ENCODE measurements at places on chromosomes 13 and 19.

DNA sequence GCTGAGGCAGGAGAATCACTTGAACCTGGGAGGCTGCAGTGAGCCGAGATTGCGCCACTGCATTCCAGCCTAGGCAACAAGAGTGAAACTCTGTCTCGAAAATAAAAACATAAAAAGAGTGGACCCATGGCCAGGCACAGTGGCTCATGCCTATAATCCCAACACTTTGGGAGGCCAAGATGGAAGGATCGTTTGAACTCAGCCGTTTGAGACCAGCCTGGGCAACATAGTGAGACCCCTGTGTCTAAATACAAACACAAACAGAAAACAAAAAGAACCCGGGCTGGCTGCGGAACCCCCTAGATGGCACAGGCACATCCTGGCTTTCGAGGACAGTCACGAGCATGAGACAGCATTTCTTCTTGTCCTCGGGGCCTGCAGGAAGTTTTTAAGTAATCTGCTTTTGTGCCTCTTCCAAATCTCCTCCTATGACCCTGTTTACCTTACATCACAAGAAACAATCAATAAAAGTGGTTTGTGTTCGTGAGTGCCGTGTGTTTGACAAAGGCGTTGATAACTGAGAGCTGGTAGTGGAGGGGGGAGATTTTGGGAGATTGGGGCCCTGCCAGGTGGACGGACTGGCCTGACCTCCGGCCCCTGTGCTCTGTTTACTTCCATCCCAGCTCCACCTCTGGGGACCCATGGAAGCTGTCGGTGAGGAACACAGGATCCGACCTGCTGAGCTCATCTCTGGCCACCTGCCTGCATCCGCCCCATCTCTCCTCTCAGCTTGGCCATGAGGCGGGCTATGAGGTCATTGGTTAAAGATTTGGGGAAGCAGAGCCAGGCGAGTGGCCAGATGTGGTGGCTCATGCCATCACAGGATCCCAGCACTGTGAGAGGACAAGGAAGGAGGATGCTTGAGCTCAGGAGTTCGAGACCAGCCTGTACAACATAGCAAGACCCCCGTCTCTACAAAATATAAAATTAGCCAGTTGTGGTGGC is 5.9 kb upstream of the GDF15 start:
- peak; percentile 82 for DNase-seq

DNA sequence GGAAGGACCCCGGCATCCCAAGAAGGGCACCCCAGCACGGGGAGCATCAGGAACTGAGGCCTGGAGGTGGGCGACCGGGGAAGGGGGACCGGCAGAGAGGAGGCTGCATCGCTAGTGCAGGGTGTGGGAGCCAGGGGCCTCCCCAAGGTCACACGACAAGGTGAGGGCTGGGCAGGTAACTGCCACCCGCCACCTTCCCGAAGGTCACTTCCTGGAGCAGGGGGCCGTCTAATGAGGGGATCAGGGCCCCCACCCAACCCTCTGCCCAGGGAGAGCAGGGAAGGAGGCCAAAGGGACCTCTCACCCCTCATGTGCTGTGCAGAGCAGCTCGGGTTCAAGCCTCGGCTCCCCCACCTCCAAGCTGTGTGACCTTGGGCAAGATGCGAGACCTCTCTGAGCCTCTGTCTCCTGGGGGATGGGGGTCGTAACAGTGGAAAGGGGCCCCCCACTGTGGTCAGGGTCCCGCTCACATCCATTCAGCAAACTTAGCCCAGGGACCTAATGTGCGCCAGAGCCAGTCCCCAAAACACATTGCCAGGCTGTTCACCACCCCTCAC is 6.0 kb downstream of the ZBTB7A start:
- no peak for DNase-seq

DNA sequence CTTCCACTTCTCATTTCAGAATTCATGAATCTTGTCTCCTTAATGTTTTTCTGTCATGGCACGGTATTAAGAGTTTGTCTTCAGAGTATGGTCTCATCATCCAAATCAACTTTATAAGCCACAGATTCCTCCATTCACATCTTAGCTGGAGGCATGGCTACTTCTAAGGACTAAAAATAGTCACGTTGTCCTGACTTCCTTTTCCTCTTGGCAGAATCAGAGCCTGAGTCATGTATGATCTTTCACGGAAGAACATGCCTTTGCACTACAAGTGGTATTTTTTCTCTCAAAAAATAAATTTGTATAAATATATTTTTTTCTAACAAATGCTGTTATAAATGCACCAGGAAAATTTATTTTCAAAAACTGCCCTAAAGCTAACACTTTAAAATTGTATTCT is 71.4 kb downstream of the ALOX5AP start:
- no peak for DNase-seq

DNA sequence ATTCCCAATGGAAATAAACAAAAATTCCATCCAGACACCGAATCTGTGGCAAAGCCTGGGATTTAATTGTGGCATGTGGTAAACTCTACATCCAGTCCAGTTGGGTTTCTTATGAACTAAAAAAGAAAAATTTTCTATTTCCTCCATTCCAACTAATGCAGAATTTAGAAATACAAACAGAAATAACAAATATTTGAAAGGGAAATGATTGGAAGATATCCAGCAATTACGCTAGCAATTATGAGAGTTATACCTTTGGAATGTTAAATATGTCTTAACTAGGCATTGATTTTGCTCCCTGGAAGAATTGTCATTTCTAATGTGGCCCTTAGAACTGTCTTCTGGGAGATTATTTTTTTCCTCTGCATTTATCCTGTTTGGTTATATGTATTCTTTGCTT is 421.4 kb upstream of the KLHL1 start:
- no peak for DNase-seq

DNA sequence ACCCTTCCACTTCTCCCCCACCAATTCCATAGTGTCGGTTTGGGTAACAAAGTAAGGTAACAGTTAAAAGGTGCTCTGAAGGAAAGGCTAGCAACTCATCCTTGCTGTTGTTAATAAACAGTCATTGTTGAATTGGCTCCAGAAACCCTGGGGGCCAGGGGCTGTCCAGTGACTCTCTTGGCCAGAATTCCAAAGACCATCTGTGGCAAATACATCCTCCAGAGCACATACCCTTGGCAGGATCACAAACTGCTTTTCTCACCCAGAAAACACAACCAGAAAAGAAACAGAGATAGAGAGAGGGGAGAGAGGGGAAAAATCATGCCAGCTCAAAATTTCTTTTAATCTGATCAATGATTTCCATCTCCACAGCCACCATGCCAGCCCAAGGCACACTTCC is 22.1 kb downstream of the CACNA1A start:
- no peak for DNase-seq

GRCh38 chr13:73168953-73169401 is 110.2 kb downstream of the KLF5 start:
- DNase-seq: no peak

DNA sequence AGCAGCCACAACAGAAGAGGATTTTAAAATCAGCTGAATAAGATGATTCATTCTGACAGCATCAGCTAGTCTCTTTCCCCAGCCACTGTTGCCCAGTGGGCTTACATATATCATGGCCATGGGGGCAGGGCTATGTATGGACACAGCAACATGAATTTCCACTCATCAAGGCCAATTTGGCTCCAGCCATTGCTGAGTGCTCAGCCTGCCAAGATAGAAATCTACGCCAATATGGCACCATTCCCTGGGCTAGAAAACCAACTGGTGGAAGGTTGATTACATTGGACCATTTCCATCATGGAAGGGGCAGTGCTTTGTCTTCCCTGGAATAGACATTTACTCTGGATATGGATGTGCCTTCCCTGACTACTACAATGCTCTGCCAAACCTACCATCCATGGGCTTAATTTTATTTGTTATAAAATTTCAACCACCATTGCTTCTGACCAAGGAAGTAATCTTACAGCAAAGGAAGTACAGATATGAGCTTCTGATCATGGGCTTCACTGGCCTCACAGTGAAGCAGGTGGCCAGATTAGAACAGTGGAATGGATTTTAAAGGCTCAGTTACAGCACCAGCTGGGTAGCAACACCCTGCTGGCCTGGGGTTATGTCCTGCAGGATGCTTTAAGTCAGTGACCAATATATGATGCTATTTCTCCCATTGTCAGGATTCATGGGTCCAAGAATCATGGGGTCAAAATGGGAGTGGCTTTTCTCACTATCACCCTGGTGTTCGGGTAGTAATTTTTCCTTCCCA is 9.8 kb upstream of the ALOX5AP start:
- DNase-seq: no peak

- no peak for DNase-seq
Observed at GRCh38 chr13:91331047-91331915, 16.2 kb upstream of the MIR17HG start.

DNA sequence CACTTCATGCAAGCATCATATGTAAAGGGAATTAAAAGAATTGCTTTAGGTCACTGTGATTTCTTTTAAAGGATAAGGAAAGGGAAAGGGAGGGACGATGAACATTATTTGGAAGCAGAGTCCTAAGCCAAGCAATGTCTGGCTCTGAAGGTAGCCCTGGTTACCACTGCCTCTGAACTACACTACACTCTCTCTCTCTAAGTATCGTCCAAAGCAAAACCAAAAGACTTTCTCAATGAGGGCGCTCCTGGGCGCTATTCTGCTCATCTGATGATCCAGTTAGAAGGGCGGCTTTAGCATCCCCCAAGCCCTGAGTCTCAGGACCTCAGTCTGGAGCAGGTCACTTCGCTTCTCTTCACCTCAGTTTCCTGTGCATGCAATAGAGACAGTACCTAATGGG is 26.2 kb downstream of the FOXO1 start:
- DNase-seq: no peak

DNA sequence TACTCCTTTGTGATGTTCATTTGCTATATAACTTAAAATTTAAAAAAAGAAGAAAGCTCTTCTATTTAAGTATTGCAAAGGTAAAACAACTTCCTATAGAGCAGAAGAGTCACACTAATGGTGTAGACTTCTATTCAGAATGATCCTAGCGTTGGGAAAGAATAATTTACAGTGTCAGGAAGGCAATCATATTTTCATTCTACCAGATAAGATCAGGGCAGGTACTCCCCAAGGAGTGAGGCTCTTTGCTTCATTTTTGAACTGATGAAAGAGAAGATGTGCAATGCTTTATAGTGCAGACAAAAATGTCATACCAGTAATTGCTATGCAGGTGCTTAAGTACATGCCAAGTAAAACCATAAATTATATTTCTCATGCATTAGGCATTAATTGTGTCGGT is 1193.0 kb downstream of the PCDH9 start:
- DNase-seq: peak; percentile 89

DNA sequence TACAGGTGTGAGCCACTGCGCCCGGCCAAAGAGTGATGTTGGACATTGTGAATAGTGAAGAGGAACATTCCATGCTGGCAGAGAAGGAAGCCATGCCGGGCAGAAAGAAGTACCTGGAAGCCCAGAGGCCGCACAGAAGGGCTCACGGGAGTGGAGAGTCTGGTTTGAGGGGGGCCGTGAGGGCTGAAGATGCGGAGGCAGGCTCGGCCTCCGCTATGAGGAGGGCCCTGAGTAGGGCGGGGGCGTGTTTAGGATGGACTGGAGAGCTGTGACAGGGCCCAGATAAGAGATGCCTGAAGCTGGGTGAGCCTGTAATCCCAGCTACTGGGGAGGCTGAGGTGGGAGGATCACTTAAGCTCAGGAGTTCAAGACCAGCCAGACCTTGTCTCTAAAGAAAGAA is 1.6 kb downstream of the JOSD2 start:
- no peak for DNase-seq

DNA sequence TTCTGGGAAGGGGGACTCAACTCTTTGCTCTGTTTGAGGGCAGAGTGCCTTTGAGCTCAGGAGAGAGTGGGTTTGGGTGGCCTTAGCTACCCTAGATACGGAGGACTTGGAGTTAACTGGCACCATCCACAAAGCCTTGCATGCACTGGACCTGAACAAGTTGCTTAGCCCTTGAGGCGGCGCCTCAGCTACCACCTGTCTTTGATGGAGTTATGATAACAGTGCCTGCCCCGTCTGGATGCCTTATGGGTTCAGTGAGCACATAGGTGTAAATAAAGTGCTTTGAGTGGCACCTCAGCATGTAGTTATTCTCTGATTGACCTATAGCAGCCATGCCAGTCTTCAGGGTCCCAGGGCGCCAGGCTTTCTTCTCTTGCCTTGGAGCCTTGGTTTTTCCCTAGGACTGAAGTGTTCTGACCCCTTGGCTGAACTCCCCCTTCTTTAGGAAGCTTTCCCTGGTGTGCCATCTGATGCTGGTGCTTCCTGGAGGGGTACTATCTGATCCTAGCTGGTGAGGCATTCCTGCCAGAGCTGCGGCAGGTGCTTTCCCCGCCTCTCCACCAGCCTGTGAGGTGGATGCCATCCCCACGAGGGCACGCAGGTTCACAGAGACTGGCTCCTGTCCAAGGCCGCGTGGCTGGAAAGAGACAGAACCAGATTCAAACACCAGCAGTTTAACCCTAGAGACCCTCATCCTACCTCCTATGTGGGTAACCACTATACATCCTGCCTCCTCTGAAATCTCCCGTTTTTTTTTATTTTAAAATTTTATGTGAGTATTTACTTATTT is 5.8 kb downstream of the BCKDHA start:
- peak; percentile 15 for DNase-seq

- no peak for DNase-seq
Observed at GRCh38 chr13:58542530-58542929, 911.0 kb downstream of the PCDH17 start.

GRCh38 chr13:75489502-75490263 is 7.7 kb upstream of the TBC1D4 start:
- peak; percentile 43 for DNase-seq

DNA sequence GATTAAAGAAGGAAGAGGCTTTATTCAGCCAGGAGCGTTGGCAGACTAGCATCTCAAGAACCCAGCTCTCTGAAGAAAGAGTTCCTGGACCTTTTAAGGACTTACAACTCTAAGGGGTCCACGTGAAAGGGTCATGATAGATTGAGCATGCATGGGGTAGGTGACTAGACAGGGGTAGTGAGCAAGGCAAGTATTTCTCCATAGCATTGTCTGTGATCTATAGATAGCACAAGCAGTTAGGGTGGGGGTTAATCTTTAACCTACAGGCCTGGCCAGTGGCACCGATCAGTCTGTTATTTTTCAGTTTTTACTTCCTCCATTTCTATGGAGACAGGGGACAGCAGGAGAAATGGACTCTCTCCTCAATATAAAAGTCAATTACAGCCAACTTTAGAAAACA is 983.7 kb downstream of the SLITRK1 start:
- no peak for DNase-seq

DNA sequence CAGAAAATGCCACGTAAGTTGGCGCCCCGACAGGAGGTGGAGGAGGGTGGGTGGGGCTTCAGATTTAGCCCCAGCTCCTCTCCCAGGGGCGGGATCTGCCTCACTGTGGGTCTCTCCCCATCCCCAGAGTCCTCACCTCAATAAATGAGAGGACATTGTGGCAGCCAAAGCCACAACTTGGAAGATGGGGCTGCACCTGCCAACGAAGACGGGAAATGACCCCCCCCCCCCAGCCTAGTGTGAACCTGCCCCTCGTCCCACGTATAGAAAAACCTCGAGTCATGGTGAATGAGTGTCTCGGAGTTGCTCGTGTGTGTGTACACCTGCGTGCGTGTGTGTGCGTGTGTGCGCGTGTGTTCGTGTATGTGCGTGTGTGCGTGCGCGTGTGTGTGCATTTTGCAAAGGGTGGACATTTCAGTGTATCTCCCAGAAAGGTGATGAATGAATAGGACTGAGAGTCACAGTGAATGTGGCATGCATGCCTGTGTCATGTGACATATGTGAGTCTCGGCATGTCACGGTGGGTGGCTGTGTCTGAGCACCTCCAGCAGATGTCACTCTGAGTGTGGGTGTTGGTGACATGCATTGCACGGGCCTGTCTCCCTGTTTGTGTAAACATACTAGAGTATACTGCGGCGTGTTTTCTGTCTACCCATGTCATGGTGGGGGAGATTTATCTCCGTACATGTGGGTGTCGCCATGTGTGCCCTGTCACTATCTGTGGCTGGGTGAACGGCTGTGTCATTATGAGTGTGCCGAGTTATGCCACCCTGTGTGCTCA is 1.5 kb upstream of the TRAPPC5 start:
- DNase-seq: peak; percentile 58

GRCh38 chr13:34675626-34676025 is 266.4 kb upstream of the NBEA start:
- no peak for DNase-seq
